ENCODE measurements at places on chromosomes 16 and 17.
A peak's percentile ranks its signal among the peaks of the same experiment; 100 is the strongest.

GRCh38 chr17:31431098-31431851 is 39.8 kb downstream of the RAB11FIP4 start:
- no peak for DNase-seq

GRCh38 chr16:88455610-88456355 is 2.7 kb downstream of the ZFPM1 start:
- DNase-seq, result peak; percentile 73

GRCh38 chr17:63071797-63072196 is 105.8 kb downstream of the TANC2 start:
- DNase-seq, result no peak

GRCh38 chr16:11655655-11656054 is 12.6 kb upstream of the SNN start:
- no peak for DNase-seq

GRCh38 chr17:35094902-35095301 is 24.8 kb downstream of the RAD51D start:
- peak; percentile 93 for DNase-seq
